GM10248 (cell line): ENCODE measurements at places on chromosomes 11 and 22.

DNA sequence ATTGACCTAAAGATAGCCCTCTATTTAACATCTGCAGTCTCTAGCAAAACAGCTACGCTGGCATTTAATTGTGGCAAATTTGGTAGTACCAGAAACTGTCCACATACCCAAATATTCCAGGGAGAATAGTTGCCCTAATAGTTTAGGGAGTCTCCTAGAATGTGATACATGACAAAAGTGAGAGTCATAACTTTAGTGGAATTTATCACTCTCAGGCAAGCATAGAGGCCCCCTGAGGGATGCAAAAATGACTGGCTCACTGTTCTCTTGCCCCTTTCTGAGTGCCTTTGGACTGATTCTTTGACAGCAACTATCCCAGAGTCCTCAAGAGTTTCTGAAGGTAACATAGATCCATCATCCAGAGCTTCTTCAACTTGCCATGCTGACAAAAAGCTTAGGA, 2.3 kb upstream of the OR51B4 start:
- DNase-seq: no peak

DNA sequence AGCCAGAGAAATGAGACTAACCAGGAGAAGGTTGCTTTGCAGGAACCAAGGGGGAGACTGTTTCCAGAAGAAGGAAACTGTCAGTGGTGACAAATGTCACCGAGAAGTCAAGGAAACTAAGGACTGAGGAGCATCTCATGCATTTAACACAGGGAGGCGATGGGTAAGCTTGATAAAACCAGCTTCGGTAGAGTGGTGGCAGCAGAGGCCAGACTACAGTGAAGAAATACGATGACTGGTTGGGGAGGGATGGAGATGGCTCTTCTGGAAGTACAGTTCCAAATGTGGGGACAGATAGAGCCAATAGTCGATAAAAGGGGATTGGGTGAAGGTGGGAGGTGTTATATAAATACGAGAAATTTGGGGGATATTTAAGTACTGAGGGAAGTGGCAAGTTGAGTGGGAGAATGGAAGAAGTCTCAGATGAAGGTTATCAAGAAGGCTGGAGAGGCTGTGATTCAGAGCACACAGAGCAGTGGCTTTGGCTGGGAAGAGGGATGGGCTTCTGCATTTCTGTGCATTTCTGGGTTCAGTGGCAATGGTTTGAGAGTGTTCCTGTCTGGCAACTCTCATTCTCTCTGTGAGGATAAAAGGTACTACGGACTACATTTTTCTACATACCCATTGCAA, 29.2 kb downstream of the SC5D start:
- no peak for DNase-seq

DNA sequence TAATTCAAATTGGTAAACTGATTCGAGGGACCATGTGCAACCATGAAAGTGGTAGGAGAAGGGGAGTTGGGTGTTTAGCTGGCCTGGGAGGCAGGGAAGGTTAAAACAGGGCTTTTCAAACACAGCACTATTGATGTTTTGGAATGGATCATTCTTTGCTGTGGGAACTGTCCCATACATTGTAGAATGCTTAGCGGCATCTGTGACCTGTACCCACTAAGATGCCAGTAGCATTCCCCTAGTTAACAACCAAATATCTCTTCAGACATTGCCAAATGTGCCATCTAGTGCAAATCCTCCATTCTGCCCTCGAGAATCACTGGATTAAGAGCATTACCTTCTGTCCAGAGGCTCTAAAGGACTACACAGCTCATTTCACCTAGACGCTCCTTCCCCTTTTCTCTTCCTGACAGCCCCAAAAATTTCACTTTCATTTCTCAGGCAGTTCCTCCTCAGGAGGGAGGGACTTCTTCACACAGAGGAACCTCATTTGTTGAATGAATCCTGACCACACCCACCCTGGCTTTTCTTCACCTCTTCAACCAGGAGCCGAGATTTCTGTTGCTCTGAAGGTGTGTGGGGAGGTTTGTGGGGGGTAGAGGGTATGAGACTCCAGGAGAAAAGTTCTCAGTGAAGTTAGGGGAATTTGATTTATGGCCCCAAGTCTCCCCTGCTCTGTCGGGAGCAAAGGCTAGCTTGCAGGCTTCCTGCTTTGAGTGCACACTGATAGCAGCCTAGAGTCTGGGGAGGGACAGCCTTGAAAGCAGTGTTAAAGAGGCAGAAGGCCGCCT, at the start of gene TRIM34:
Gene TRIM34, plus strand, starts transcription at position 513 of the 791 bp plus-strand sequence. CDS start 7,331 bp downstream, outside the sequence.
- DNase-seq: peak; percentile 88

DNA sequence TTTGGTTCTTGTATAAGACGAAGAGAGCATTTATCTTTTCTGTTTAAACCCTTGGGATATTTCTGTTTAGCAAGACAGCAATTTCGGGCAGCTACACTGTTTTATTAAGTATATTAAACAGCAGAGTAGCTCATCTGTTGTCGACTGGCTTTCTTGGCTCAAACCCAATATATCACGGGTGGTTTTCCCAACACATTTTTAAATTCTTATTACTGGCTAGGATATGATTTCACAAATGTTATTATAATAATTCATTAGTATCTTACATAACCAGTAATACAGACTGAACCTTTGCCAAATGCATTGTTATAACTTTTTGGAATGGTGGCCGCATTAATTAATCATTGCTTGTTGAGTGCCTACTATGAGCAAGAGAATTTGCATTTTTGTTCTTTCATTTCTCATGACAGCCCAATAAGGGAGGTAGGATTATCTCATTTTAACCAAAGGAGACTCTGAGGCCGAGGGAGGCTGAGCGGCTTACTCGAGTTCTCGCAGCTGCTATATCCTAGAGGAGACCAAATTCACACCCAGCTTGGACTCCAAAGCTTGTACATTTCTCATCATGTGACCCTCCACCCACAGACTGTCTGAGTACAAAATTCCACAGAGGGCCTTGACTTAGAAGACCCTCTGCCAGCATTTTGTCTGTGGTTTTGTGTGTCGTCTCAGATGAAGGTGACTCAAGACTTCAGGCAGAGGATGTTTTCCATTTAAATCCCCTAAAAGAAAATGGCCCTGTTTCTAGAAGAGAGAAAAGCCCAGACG, 304.9 kb downstream of the NTM start:
- DNase-seq: no peak

DNA sequence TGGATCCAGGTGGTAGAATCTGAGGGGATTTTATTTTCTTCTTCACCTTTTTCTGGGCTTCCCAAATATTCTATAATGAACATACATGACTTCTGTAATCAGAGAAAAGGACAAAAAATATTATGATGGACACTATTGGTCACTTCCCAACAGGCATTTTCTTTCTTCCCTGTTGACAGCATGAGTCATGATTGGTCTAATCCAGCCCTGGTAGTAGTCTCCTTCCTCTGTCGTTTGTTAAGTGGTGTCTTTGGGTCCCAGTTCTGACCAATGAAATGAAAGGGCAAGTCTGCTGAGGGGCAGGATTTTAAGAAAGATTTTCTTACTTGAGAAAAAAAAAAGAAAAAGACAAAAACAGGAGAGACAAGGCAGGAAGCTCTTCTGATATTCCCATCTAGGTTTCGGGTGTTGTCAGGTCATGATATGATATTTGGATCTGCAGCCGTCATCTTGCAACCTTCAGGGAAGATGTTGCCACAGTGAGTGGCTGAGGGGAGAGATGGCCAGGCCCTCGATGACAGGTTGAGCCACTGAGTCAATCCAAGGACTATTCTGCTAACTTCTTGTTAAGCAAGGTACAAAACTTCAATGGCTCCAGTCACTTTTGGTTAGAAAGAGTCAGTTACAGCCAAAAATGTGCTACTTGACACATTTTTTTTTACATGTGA, 23.3 kb upstream of the PLEKHB1 start:
- no peak for DNase-seq

GRCh38 chr11:66579017-66579606, 10.7 kb upstream of the CTSF start:
- peak; percentile 83 for DNase-seq

- DNase-seq: no peak
Measured at GRCh38 chr11:749731-750130, 2.5 kb downstream of the TALDO1 start.

- peak; percentile 49 for DNase-seq
Measured at GRCh38 chr11:8870411-8871170, 40.4 kb upstream of the AKIP1 start.

DNA sequence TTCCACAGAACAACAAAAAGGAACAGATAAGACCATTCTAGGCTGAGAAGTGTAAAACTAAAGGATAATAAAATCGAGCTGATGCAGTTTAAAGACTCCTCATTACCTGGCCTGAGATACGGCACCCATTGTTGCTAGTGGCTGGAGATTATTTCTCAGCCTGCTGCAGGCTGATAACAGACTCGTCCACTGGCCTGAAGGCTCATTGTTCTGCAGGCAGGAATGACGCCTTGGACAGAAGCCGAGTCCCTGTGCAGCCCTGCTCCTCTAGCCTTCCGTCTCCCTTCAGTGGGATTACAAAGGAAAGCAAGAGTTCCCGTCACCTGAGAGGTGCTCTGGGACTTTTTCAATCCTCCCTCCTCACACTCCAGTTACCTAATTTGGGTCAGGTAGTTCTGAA, 1065.3 kb downstream of the OPCML start:
- DNase-seq: no peak

DNA sequence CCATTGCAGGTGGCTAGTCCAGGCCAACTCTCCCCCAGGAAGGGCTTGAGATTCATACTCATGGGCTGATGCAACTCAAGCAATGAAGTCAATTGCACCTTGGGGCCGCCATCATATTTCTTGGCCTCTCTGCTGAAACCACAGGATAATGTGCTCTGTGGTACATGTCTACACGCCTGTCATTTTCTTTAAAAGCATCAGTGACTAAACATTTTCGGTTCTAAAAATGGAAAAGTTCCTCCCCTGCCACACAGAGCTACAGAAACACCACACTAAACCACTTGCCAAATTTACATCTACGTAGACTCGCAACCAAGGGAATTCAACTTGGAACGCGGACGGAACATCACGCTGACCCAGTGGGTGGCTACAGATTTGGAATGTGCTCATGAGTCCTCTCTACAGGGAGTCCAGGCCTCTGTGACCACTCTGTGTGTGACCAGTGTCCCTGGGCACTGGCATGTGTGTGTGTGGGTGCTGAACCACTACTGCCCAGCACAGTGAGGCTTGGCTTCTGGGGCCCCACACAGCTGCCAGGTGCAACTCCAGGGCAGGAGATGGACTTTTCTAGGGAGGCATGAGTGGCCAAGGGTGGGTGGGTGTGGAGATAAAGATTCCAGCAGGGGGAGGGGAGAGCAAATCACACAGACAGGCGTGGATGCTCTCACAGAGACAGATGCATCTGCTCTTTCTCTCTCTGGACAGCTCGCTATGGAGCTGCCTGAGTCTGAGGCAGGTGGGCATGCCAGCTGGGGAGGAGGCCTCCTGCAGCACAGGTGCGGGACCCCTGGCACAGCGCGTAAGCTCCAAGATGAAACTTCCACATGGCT, 261.9 kb downstream of the CTTN start:
- DNase-seq: no peak

DNA sequence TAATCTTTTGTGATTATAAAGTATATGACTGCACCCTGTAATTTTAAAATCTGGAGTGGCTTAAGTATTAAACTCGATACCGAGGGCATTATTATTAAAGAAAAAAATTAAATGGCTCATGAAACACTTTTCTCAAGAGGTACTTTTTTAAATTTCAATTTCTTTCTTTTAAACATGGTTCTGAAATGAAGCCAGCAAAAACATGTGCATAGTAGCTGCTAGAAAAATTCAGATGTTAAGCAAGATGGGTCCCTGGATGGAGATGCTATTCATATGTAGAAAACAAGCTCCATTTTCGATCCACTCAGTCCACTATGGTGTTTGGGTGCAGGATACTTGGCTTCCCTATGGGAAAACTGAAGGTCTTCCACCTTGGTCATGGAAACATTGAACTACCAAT, 189.5 kb downstream of the PGR start:
- no peak for DNase-seq

- DNase-seq: no peak
Measured at GRCh38 chr11:110019675-110020074, 73.5 kb upstream of the ZC3H12C start.

GRCh38 chr11:106092446-106092845, 15.0 kb downstream of the AASDHPPT start:
- no peak for DNase-seq

DNA sequence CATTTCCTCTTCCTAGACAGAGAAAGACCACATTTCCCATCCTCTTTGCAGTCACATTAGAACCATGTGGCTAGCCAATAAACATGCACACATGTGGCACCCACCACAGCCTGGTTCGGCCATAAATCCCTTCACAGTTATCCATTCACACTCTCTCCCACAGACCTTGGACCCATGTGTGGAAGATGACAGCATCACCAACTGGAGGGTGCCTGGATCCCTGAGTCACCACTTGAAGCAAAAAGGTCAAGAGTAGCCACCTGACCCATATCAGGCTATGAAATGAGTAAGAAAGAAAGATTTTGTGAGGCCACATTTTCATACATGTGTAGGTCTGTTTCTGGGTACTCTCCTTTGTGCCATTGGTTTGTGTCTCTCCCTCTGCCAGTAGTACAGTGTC, 9.0 kb upstream of the TMEM121B start:
- DNase-seq: no peak

GRCh38 chr22:20998411-20999336, 3.2 kb downstream of the THAP7 start:
- no peak for DNase-seq

DNA sequence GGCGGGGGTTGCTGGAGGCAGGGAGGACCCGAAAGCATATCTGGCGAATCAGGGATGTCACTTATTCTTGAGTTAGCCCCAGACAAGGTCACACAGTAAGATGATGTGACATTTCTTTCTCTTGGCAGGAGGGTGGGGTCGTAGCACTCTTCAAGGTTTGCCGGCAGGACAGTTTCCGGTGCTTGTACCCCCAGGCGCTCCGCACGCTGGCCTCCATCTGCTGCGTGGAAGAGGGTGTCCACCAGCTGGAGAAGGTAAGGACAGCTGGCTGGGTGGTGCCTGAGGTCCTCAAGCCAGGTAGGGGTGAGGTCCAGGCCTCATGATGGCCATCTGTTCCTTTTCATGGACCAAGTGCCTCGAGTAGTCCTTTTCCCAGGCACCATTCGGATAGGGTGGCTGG, 86.0 kb downstream of the INSC start:
- DNase-seq: no peak

DNA sequence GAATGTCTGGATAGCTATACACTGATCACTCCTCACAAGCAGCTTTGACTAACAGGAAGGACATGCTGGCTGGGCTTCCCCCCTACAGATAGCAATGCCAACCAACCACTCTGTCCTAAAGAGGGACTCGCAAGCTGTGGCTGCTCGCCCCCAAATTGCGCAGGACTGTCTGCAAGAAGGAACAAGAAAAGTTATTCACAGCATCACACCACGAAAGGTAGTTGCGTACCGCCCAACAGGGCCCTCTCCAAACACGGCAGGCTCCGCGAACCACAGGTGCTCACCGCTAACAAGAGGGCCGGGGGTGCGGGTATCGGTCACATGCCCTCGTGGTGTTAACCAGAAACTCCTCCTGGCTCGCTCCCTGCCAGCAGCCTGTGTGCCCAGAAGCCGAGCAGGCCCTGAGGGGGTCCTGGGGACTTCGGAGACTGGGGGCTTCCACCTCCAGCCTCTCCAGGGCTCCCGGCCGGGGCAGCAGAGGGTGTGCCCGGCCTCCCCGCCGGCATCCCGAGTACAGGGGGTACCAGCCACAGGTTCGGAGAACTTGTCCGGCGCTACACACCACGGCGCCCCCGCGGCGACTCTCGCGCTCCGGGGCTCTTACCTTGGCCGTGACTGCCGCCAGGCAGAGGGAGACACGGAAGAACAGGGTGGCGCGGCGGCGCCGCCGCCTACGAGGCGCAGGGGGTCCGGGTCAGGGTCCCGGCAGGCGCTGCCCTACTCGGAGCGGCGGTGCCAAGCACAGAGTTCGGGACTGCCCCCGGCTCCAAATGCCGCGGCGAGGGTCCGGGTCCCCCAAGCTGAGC, 682 bp downstream of the LARGE1 start:
- no peak for DNase-seq

GRCh38 chr11:108694846-108695245, 30.0 kb downstream of the DDX10 start:
- no peak for DNase-seq
